ENCODE measurements at places on chromosomes 4 and X.

DNA sequence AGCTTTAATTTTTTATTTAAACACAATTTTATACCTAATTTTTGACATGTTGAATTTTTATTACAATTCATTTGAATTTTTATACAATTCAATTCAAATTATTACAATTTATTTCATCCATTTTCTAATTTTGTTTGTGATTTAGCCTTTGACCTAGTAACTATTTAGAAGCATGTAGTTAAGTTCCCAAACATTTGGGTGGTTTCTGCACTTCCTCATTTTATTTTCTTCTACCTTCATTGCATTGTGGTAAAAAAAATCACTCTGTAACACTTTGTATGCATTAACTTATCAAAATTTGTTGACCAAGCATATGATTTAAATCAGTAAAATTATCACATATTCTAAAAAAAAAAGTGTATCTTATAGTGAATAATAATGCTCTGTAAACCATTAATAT lies 928.9 kb downstream of the ARAP2 start:
- no peak for DNase-seq

GRCh38 chr4:109435635-109436034 lies 2.0 kb downstream of the SEC24B start:
- no peak for DNase-seq

DNA sequence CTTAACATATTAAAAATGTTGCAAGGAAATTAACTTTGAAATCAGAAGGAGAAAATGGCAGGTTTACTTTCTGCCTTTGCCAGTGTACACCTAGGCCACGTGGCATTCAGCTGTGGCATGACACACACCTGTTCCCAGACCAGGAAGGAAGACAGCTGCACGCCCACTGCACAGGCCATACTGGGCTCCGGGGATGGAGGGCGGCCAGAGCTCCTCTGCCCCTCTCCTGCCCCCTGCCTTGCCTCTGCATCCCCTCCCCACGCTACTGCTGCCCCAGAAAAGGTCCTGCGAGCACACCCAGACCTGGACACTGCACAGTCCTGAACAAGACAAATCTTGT lies 68.4 kb downstream of the GATB start:
- DNase-seq, result no peak

GRCh38 chrX:47644557-47645091 lies 5.7 kb downstream of the ELK1 start:
- no peak for DNase-seq

DNA sequence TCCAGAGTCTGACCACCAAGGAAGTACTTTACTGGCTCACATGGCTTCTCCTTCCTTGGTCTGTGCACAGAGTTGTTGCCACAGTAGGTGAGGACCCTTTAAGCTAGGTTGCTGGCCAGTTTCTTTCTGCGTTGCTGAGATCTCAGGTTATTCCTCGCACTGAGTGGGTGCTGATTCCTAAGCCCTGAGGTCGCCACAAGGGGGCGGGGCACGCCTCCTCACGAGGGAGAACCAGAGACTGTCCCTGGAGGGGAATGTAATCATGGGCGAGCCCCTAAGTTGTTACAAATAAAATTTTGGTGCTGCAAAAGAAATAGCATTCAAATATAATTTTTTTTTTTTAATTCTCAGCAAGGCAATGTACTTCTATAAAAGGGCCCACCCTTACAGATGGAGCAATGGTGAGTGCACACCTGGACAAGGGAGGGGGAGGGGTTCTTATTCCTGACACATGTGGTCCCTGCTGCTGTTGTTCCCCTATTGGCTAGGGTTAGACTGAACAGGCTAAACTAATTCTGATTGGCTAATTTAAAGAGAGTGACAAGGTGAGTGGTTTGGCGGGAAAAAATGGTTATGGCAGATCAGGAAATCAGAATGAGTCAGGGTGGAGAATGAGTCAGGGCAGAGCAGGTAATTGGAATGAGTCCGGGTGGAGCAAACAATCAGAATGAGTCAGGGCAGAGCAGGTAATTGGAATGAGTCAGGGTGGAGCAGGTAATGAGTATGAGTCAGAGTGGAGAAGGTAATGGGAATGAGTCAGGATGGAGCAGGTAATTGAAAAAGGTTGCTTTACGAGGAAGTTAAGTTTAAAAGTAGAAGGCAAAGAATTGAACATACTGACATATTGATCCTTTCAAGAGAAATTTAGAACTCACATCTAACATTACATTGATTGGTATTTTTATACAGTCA lies 107.5 kb downstream of the VSIG4 start:
- no peak for DNase-seq

- DNase-seq, result no peak
Observed at GRCh38 chr4:15716115-15716514, 13.2 kb downstream of the BST1 start.

DNA sequence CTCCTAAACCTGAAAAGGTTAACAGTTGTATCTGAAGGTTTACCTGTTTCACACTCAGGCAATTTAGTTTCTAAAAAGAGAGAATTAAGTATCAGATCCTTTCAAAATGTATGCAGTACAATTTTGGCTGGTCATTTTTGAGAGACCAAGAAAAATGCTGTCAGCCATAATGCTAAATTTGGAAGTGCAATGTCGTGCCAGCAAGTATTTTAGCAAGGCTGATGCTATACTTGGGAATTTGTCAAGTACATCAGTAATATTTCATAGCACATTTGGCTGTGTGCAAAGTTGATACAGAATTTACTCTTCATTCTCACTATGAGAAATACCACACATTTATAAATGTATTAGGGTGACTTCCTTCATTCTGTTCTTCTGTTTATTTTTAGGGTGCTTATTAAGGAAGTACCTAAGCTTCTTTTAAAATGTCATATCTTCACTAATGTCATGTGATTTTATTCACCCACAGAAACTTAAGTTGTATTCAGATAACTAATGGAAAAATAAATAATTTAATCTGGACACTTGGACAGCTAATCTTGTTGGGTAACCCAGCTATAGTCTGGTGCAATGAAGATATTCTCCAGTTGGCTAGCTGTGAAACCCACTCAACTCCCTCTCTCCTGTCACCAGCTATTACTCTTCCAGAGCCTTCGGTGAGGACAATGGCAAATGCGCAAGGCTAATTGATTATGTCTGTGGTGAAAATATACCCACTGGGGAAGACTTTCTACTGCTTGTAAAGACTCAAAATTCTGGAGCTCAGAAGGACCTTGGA lies 84.2 kb upstream of the TLL1 start:
- no peak for DNase-seq

DNA sequence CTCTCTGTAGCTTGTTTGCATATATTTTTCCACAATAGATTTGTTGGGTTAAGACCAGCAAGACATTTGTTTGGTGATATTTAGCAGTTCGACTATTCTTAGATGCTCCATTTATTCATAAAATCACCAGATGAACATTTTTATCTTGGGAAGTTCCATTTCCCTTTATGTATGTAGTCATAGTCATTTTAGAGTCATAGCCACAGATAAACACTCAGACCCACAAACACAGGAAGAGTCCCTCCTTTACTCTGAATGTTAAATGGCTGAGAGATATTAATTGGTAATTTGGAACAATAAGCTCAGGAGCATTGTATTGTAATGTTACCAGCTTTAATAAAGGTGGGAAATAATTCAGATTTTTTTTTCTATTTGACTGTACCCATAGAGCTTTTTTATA lies 1608.7 kb downstream of the STIM2 start:
- DNase-seq, result no peak

DNA sequence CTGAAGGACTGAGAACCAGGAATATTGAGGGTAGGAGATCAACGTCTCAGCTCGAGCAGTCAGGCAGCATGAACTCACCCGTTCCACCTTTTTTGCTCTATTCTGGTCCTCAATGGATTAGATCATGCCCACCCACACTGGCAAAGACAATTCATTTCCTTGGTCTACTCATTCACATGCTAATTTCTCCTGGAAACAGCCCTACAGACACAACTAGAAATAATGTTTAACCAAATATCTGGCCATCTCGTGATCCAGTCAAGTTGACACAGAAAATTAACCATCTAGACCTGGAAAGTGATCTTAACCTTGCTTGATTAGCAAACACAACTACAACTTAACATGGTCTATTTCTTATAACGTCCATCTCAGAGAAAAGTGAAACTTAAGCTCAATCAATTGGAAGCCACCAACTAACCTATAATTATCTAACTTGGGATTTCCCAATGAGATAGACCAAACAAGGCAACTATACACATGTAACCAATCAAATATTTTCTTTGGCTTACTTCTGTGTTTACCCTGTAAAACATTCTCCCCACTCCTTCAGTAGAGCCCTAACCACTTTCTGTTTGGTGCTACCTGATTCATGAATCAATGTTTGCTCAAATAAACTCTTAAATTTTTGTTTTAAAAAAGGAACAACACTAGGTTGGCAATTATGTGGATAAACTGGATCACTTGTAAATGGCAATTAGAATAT lies 69.7 kb upstream of the MAMLD1 start:
- DNase-seq, result no peak

DNA sequence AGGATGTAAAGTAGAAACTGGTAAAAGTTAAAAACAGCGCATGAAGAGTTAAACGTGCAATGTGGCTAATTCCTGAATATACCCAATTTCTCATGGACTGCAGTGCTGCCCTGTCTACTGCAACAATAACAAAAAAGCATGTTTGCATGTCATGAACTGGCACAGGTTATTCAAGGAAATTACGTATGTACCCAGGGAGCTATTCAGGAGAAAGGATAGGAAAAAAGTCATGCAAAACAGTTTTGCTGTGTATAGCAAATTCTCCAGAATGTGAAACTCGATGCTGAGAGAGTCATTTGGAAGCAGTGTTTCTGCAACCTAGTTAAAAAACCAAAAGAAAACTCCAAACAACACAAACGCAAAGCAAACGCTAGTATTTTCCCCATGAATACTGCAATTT lies 381.5 kb upstream of the PRKX start:
- no peak for DNase-seq

DNA sequence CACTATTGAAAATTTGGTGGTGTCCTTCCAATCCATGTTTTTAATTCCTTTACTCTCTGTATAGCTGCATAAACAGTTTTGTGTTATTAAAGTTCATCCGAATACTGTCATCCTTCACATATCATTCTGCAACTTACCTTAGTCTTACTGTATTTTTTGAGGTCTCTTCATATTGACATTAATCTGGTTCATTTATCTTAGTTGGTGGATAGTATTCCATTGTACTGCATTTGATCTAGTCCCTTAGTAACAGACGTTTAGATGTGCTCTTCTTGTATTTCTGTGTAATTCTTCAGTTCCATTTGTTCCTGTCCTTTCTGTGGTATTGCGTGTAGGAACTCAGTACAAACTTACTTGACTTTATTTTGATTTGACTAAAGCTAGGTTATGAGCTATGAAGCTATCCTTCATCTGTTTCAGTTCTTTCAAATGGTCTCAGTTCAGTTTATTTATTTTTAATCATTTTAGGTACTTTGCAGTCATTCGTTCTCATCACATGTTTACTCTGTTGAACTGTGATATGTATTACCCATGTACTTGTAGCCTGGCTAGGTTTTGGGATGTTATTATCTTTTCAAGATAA lies 41.3 kb downstream of the RAPGEF2 start:
- no peak for DNase-seq

DNA sequence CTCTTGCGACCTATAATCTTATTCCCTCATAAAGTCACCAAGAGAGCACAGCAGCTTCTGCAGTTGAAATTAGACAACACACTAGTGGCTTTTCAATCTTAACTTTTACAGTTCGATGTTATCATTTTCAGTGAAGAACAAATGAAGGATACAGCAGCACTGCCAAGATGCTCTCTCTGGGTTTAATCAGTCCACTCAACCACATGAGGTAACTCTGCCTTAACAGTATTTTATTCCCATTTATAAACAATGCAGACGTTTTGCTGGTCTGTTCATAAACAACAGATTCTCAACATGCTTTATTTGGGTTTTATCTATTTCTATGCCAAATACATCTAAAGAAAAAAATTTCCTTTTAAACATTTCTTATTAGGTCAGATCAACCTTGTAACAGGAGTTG lies 646.0 kb upstream of the FAM241A start:
- DNase-seq, result peak; percentile 19

DNA sequence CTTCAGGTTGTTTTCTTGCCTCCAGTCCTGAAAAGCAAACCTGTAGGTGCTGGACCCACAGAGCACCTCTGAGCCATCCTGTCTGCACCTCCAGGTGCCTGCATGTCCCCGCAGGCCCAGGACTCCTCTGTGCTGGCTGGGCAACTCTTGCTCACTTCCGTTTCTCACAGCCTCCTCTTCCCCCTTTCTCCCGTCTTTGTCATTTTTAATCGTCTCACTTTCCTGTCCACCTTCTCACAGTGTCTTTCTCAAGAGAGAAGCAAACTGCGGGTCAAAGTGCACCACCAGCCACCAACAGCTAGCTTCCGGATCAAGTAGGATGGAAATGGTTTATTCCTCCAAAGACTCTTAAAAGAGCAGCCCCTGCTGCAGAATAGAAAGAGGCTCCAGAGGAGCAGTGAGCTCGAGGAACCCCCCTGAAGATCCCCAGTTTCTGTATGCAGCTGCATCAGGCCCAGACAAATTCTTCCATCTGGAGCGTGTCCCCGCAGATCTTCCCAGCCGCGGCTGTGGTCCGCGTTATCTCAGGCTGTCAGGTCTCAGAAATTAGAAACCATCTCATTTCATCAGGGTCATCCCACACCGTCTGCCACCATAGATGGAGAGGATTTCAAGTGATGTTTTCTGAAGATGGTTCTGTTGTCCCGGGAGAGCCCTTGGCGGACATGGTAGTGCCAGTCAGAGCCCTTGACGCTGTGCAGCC lies 87.7 kb downstream of the FHDC1 start:
- DNase-seq, result no peak

DNA sequence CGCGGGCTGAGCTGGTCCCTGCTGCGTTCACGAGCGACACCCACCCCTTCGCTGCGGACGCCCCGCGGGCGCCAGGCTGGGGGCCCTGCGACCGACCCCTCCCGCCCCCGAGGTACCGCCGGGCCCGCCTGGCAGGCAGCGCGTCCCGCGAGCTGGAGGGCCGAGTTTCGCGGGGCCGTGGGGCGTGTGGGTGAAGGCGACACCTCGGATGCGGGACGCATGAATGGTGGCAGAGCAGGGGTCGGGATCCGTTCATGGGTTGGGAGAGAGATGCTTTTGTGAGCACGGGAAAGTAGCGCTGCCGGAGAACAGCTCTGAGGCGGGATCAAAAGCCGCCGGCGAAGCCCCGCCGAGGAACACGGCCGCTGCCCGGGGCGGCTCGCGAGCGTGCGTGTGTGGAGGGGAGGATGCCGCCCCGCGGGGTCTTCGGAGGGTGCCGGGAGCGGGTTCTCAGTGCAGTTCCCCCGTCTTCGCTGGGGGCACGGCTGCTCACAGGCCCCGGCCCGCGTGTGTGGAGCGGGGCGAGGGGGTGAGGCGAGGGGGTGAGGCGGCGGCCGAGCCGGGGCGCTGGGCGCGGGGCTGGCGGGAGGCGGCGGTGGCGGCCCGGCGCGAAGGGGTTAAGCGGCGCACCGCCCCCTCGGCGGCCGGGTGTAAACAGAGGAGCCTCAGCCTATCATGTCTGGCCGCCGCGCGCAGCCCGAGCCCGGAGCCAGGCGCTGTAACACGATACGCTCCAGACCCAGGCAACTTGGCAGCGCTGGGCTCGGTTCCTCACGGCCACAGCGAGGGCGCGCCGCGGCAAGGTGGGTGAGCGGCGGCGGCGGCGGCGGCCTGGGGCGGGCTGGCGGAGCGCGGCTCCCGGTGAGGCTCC lies 205.3 kb downstream of the TENM3 start:
- peak; percentile 66 for DNase-seq

- peak; percentile 47 for DNase-seq
Observed at GRCh38 chrX:39705290-39705689, 392.5 kb downstream of the BCOR start.

Measured in AG09319 (cell line).